Stimulated activated CD4-positive, alpha-beta T cell treated with anti-CD3 and anti-CD28 coated beads, Interleukin-2, amount 100 ng/mL, for 24 hours (primary cell): ENCODE measurements at places on chromosomes 7 and 10.

DNA sequence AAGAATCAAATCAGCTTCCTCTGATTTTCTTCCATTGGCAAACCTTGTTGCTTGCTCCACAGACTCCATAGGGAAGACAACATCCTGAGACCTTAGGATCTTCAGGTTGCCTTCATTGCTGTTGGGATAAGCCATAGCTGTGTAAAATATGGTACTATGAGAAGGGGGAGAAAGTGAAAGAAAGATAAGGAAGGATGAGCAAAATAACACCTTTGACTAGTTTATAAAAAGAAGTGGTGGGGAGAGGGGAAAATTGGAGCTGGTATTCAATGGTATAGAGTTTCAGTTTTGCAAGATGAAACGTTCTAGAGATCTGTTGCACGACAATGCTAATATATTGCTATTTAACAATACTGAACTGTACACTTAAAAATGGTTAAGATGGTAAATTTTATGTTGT lies 180.4 kb upstream of the PHYHIPL start:
- no peak for DNase-seq

- DNase-seq, result no peak
Observed at GRCh38 chr7:130301501-130302020, 8.6 kb downstream of the CPA4 start.

- no peak for DNase-seq
Observed at GRCh38 chr7:127780489-127780888, 128.5 kb downstream of the SND1 start.

DNA sequence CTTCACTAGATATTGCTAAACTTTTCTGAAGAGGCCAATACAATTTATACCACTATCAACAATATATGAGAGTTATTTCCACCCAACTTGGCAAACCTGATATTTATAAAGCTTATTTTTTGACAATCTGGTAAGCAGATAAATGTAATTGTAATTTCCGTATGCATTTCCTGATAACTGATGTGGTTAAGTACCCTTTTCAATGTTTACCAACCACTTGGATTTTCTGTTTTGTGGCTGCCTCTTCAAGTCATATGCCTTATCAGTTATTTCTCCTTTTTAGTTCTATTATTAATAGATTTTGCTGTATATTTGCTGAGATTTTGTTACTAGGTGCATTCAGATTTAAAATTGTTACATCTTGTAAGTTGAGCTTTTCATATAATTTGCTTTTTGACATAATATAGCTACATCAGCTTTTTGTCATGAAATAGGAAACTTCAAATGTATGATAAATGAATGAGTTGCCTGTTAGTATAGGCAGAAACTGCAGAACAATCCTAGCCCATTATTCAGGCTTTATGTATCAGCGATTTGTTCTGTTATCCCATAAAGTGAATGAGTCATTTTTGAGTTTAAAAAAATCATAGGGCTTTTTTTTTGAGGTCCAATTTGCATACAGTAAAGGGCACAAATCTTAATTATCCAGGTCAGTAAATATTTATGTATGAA lies 11.5 kb downstream of the SGPL1 start:
- DNase-seq, result no peak

DNA sequence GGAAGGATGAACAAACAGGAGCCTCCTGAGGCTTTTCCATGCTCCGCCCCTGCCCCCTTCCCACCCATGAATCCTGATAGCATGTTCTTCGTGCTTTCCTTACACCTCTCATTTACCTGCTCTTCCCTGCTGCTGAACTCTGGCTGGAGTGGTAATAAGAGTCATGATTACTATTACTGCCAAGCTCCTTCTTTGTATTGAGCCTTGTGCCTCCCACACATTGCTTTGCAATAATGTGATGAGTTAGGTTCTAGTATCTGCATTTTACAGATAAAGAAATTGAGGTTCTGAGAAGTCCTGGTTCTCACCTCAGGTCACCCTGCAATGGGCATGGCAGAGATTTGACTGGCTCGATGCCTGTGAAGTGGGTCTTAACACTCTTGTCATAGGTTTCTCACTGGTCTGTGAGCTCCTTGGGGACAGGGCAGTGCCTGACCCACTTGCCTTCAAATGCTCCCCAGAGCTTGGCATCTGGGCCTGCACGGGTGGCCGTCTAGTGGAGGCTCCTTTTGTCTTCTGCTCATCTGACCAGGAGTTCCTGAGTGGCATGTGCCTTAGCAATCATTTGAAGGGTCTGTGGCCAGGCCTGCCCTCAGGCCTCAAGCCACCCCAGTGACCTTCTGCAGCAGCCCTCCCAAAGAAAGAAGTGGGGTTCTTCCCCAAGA lies 309.2 kb upstream of the ZMIZ1 start:
- no peak for DNase-seq

- DNase-seq, result no peak
Observed at GRCh38 chr7:88200261-88200660, 19.6 kb downstream of the SRI start.

GRCh38 chr10:70494966-70495365 lies 16.4 kb downstream of the PALD1 start:
- peak; percentile 21 for DNase-seq

GRCh38 chr7:22664988-22665798 lies 61.8 kb upstream of the IL6 start:
- DNase-seq, result no peak

DNA sequence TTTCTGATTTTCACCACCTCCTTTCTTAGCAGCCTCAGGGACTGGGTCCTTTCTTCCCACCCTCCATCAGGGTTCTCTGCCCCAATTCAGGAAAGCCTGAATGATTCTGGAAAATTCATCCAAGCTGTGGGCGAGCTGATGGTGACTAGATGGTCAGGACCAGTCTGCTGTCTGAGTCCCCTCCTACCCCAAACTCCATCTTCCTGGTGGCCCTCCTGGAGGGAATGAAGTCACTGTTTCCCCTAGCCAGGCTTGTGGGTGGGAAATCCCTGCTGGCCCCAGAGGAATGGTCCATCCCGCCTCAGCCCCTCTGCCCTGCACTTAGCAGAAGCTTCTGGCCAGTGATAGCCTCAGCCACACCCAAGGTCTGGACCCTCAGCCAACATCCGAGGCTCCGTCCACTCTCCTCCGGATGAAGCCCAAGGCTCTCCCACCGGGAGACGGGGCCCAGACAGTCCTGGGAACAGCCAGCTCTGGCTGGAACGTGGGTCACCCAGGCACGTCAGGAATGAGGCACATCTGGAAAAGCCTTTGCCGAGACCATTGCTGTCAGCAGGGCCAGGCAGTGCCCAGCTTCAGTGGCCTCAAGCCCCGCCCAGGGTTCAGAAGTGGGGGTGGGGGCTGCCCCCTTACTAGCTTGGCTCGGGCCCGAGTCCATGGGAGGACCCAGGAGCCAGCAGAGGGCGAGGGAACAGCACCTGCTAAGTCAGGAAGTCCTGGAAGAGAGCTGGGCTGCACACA lies 4.0 kb upstream of the AQP1 start:
- DNase-seq, result no peak
